Panc1 (cell line): ENCODE measurements at places on chromosomes 7 and 10.

DNA sequence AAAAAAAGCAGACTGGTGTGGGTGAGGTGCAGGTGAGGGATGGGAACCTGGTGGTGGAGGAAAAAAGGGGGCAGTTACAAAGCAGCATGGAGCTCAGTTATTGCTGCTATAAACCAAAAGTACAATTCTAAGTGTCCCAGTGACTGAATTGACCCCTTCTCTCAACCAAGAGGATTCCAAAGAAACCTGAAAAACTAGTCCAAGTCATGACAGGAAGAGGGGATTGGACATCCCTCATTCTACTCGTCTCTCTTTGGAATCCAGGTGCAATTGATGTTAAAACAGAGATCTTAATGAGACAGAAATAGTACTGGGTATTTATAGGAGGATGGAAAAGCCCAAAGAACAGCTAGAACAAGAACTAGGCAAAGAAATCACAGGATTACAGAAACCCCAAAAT is 322.3 kb upstream of the IGFBP3 start:
- no peak for DNase-seq

GRCh38 chr7:55575733-55576132 is 3.4 kb upstream of the VOPP1 start:
- DNase-seq, result no peak

DNA sequence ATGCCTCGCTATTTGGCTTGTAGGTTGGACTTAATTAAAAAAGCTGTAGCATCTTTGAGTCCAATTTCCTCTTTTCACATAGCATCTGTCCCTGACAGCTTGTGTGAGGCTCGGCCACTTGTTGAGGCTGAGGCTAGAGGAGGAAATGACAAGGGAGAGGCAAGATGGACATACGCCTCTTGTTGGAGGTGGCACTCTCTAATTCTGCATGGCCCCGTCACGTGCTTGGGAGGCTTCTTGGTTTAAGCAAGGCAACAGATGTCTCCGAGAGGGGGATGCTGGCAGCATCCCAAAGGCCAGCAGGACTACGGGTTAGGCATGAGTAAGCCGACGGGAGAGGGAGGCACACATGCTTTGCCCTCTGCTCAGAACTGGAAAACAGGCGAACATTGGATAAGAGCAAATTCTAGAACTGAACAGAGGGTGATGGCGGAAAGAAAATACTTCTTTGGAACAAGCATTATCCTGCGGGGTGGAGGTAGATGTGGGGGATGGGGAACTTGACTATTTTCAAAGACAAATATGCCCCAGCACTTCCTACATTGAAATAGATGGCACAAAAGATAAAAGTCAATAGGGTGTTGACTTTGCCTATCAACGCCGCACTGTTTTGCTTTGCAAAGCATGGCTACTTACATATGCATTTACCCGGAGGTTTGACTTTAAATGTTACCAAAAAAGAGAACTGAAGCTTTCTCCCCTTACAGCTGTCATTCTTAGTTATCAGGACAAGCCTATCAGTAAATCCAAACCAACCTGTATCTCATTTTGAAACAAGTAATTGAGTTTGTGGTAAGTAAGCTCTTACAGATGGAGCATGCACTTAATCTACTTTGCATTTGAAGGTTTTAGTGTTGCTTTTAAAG is 94.8 kb downstream of the CHN2 start:
- no peak for DNase-seq

GRCh38 chr7:13897819-13898218 is 91.6 kb downstream of the ETV1 start:
- no peak for DNase-seq

DNA sequence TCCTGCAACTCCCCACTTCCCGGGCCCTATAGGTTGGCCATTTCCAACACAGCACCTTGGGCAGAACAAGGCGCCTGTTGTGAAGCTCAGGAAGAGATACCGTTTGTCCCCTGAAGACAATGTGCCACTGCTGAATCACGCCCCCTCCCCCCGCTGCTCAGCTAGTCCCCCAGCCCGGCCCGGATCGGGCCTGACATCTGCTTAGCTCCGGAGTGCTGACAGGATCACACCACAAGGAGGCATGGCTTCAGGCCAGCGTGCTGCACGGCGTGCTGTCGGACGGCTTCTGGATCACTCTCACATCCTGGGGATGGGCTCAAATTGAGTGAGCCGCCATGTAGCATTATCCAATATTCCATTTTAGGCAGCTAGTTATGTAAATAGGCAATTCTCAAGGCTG is 62.1 kb upstream of the EFCAB10 start:
- DNase-seq, result no peak

DNA sequence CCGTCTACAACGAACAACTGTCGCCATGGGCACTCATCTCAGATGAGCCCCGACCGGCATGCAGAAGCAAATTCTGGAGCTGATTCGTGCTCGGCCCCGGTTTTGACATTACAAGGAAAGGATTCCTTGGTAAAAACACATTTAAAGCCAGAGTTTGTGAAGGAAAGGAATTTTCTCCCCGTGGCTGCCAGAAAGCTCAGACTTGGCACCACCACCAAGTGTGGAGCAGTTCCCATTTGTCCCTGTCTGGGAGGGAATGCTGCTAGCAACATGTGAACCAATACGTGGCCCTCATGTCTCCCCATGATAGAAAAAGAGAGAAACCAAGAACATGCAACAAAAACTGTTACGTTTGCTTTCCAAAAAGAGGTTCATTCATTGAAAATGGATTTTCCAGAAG is 55.2 kb upstream of the DDC start:
- no peak for DNase-seq

DNA sequence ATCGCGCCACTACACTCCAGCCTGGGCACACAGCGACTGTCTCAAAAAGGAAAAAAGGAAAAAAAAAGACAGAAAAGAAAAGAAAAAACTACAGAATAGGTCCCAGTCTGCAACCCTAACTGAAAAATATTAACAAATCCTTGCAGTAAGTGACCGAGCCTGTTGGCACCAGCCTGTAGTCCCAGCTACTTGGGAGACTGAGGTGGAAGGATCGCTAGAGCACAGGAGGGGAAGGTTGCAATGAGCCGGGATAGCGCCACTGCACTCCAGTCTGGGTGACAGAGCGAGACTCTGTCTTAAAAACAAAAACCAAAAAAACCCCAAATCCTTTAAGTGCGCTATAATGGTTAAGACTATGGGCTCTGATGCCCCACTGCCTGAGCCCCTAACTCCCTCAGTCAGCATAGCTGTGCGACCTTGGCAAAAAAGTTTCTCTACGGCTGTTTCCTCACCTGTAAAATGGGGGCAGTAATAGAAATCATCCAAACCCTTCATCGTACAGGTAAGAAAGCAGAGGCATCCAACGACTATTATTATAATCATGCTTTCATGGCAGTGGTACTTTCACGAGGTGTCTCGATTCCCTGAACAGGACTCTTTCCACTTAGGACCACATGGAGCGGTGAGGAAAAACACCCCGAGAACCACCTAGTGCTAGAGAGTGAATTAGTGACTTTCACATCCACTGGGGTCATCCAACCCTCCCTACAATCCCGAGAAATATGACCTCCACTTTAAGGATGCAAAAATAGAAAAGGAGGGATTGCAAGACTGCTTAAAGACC is 755 bp downstream of the TOMM7 start:
- no peak for DNase-seq

- DNase-seq, result no peak
Measured at GRCh38 chr10:97940534-97940933, 89.9 kb downstream of the CRTAC1 start.

DNA sequence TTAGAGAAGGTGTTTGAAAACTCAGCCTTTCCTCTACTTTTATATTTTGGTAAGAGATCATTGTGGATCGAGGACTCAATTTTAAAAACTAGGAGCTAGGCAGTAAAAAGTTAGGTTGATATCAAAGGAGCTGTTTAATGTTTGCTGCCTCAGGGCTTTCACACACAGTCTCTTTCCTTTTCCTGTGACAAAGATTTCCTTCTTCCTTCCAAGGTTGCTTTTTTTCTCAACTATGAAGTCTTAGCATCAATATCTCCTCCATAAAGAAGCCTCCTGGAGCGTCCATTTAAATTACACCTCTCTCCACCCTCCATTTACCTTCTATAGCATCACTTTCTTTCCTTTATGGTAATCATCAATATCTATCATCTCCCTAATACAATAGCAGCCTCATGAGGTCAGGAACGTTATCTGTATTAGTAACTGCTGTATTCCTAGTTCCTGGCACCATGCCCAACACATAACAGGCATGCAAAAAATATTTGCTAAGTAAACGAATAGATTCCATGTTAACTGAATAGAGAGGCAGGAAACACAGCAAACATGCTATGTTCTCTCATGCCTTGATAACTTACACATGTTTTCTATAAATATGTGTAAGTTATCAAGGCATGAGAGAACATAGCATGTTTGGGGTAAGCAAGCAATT is 48.5 kb downstream of the GNAT3 start:
- DNase-seq, result no peak

- DNase-seq, result no peak
Measured at GRCh38 chr10:98101366-98101765, 33.1 kb upstream of the R3HCC1L start.

- no peak for DNase-seq
Measured at GRCh38 chr10:92327445-92328433, 36.8 kb downstream of the MARCHF5 start.

- DNase-seq, result no peak
Measured at GRCh38 chr10:87054373-87055295, 34.5 kb downstream of the FAM25A start.

DNA sequence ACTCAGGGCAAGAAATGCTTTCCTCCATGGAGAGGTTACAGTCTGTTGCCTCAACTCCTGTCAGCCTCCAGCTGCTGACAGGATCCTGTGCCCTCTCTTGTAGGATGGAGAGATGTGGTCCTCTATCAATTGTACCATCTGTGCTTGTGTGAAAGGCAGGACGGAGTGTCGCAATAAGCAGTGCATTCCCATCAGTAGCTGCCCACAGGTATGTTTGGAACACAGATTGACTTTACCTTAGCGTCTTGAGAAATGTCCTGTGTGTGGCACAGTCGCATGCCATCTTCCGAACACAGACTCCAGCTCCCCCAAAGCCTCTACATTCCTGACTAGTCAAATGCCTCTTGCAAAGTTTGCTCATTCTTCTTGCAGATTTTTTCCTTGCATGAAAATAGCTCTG is 152.6 kb downstream of the BMPER start:
- DNase-seq, result no peak

DNA sequence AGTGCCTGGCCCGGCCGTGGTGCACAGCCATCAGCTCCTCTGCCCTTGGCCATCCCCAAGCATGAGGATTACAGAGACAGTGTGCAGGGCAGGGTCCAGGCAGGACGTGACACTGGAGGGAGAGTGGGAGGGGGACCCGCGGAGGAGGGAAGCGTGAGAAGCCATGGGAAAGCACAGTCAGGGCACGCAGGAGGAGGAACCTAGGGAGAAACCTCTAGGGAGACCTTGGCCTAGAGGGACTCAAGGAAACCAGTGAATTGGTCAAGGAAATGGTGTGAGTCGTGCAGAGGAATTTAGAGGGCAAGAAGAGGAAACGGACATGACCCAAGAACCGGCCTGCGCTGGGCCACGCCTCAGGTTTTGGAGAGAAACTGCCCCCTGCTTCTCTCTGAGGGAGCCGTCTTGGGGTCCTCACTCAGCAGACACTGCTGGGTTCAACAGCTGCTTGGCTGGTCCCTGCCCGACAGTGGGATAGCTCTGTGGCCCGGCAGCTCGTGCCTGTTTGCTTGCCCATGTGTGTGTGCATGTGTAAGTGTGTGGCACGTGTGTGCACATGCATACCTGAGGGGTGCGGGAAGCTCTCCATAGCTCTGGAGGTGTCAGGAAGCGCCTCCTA is 3.2 kb downstream of the OPN4 start:
- DNase-seq, result no peak

GRCh38 chr10:35396560-35397434 is 60.5 kb downstream of the CCNY start:
- DNase-seq, result no peak

DNA sequence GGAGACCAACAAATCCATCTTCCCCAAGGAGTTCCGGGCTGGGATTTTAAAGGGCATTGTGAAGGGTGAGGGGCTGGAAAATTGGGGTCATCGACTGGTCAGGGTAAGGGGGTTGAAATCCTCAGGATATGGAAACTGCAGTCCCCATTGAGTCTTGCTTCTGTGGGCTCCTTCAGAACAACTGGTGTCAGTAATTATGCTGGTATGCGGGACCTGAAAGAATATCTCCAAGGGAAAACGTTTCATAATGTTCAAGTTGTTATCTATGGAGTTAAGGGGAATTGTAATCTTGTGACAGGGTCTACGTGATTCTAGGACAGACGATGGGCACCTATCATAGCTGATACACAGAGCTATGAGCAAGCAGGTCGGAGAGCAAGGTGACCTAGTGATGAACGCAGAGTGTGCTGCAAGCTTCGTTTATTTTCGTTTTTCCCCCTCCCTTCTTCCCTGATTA is 494 bp upstream of the RHBDD2 start:
- DNase-seq, result no peak

DNA sequence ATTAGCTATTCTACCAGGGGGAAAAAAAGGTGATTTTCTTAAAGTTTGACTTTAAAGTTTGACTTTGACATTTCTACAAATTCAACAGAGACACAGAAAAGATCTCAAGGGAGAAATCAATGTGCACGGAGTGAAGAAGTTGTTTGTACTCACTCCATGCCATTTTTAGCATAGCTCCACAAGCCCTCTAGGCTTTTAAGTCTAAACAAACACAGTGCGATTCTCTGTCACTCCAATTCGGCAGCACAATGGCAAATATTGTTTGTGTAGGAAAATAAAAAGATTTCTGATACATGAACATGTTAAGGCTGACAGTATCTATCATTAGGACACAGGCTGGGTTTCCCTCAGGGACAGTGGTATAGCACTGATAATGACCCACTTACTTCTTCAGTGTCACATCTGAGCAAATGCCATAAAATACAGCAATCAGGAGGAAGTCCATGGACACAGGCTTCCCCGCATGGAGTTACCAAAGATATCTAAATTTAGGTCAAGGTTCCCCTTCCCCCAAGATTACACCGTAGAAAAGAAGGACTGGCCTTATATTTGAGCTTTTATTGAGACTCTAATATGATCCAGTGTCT is 28.0 kb downstream of the GSAP start:
- DNase-seq, result no peak

GRCh38 chr10:4255751-4256150 is 470.7 kb upstream of the KLF6 start:
- no peak for DNase-seq

GRCh38 chr10:121532292-121532864 is 65.9 kb downstream of the FGFR2 start:
- no peak for DNase-seq

GRCh38 chr7:50217821-50218281 is 86.7 kb upstream of the IKZF1 start:
- no peak for DNase-seq

- DNase-seq, result peak; percentile 86
Measured at GRCh38 chr7:78959477-78959876, 494.0 kb downstream of the MAGI2 start.

- no peak for DNase-seq
Measured at GRCh38 chr10:121999301-121999700, 10.3 kb downstream of the TACC2 start.
